ENCODE measurements at places on chromosomes 6 and 20. TPM values are rescaled to one million over a fixed set of nuclear protein-coding genes. Genes with fewer than 3 reads are reported as not detected.
A peak's percentile ranks its signal among the peaks of the same experiment; 100 is the strongest.

GRCh38 chr6:74357321-74357720 is 661.3 kb downstream of the CD109 start:
- DNase-seq = no peak
- H3K4me3 ChIP-seq = no peak overlapping the region
- no peak overlapping the region for H3K27ac ChIP-seq
- no peaks in the 10 kb centered on the region for H3K4me1 ChIP-seq
- H3K36me3 ChIP-seq = no peaks in the 10 kb centered on the region
- H3K27me3 ChIP-seq = no peaks in the 10 kb centered on the region

ANKEF1 gene
- 1.4 TPM for total RNA-seq

GRCh38 chr6:15770347-15771143 is 107.7 kb upstream of the DTNBP1 start:
- no peaks in the 10 kb centered on the region for H3K27me3 ChIP-seq
- H3K4me3 ChIP-seq = no peak overlapping the region
- no peaks in the 10 kb centered on the region for H3K4me1 ChIP-seq
- no peak overlapping the region for H3K27ac ChIP-seq

- H3K27me3 ChIP-seq = no peaks in the 10 kb centered on the region
- peak overlapping the region; percentile 89 for H3K27ac ChIP-seq
- DNase-seq = peak; percentile 20
- peaks cover 39% of the 10 kb centered on the region for H3K36me3 ChIP-seq
- no peaks in the 10 kb centered on the region for H3K4me1 ChIP-seq
- peak overlapping the region; percentile 97 for H3K4me3 ChIP-seq
Observed at GRCh38 chr20:45792317-45793118, 764 bp downstream of the DNTTIP1 start.

DNA sequence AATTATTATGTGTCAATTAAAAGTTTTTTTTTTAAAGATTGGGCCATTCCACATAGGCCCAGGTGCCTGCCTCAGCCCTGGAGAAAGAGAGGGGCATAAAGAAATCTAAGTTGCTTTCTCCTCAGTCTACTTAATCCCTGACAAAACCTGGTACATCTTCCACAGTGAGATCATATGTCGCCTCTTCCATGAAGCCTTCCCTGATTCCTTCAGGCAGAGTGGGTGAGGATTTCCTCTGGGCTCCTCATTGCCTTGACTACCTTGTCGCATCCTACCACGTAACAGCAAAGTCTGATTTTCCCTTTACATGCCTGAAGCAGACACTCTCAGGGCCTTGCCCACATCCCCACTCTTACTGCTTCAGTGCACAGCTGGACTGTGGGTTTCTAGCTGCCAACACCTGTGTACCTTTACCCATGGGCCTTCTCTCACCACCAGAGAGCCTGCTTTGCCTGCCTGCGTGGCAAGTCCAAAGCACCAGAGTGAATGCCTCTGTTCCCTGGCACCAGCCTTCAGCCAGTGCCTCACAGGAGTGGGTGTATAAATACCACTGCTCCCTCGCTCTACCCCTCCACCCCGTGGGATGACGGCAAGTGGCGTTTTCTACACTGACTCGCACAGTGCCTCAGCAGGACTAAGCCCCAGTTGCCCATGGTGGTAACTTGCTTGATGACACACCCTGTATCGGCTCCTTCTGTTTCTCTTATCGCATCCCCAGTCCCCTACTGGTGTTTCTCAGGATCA is 68.0 kb downstream of the EYA2 start:
- H3K4me3 ChIP-seq = no peak overlapping the region
- no peaks in the 10 kb centered on the region for H3K36me3 ChIP-seq
- H3K4me1 ChIP-seq = no peaks in the 10 kb centered on the region
- H3K27me3 ChIP-seq = no peaks in the 10 kb centered on the region

DNA sequence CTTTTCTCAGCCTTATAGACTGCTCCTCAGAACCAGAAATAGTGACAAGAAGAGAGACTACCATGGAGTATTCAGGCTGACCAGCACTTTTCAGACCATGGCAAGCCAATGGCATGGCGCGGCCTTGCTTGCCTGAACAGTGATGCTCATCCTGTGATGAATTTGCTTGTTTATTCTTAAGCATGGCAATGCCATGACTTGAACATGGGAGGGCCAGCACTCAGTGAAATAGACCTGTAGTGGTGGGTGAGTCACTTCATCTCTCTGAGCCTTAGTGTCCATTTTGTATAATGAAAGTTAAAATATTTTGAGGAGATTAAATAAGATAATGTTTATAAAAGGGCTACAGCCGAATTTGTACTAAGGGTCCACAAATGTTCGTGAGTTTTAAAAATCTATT is 79.1 kb downstream of the LRRC1 start:
- DNase-seq = no peak
- H3K27me3 ChIP-seq = no peaks in the 10 kb centered on the region
- no peak overlapping the region for H3K27ac ChIP-seq
- no peaks in the 10 kb centered on the region for H3K36me3 ChIP-seq

- no peaks in the 10 kb centered on the region for H3K36me3 ChIP-seq
- peaks cover 48% of the 10 kb centered on the region for H3K27me3 ChIP-seq
- H3K4me1 ChIP-seq = no peaks in the 10 kb centered on the region
- H3K27ac ChIP-seq = no peak overlapping the region
- H3K4me3 ChIP-seq = no peak overlapping the region
Observed at GRCh38 chr20:46200582-46201570, 82.8 kb downstream of the CD40 start.

POU5F1 gene
- total RNA-seq = 0.31 TPM

DNA sequence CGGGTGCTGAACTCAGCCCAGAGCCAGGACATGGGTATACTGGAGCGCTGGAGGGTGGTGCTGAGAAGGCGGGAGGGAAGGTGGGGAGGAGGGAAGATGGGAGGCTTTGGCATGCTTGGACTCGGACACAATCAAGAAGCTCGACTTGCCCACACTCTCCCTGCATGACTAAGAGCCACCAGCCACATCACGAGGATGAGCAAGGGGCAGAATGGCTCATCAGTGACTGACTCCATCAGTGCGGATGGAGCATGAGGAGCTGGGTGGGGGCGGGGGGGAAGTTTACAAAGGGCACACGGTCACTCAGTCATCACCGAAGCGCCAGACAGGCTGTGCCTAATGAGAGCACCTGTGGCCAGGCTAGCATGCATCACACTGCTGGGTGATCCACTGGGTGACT is 222.8 kb downstream of the KIF16B start:
- H3K36me3 ChIP-seq = peaks cover 5% of the 10 kb centered on the region
- no peak overlapping the region for H3K4me3 ChIP-seq
- H3K27me3 ChIP-seq = no peaks in the 10 kb centered on the region
- DNase-seq = no peak
- no peaks in the 10 kb centered on the region for H3K4me1 ChIP-seq

GRCh38 chr6:122323361-122323760 is 76.1 kb upstream of the HSF2 start:
- no peaks in the 10 kb centered on the region for H3K36me3 ChIP-seq
- no peaks in the 10 kb centered on the region for H3K27me3 ChIP-seq
- no peaks in the 10 kb centered on the region for H3K4me1 ChIP-seq

SRSF6 gene
- total RNA-seq = 43.0 TPM

GRCh38 chr20:63521602-63522001 is 1.0 kb downstream of the PPDPF start:
- H3K27me3 ChIP-seq = no peaks in the 10 kb centered on the region
- H3K4me1 ChIP-seq = peaks cover 19% of the 10 kb centered on the region
- H3K27ac ChIP-seq = peak overlapping the region; percentile 99
- peaks cover 18% of the 10 kb centered on the region for H3K36me3 ChIP-seq

WFDC5 gene
- not detected for total RNA-seq

ZC2HC1B gene
- total RNA-seq = not detected

- no peak overlapping the region for H3K27ac ChIP-seq
- DNase-seq = no peak
- no peaks in the 10 kb centered on the region for H3K36me3 ChIP-seq
- no peak overlapping the region for H3K4me3 ChIP-seq
Observed at GRCh38 chr20:46031014-46031569, 2.1 kb downstream of the SLC12A5 start.

- no peak overlapping the region for H3K27ac ChIP-seq
- no peak for DNase-seq
- H3K27me3 ChIP-seq = no peaks in the 10 kb centered on the region
- no peak overlapping the region for H3K4me3 ChIP-seq
- H3K36me3 ChIP-seq = no peaks in the 10 kb centered on the region
Observed at GRCh38 chr6:150263765-150264404, 104.9 kb upstream of the IYD start.

DNA sequence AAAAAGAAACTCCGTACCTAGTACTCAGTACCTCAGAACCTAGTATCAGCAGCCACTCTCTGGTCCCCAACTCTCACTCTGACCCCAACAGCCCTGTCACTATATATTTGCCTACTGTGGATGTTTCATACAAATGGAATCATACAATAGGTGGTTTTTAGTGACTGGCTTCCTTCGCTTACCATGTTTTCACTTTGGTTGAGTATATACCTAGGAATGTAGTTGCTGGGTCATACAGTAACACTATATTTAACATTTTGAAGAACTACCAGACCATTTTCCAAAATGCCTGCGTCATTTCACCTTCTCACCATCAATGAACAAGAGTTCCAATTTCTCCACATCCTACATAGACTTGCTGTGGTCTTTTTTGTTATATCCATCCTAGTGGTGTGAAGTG is 283.2 kb downstream of the GMDS start:
- no peak overlapping the region for H3K4me3 ChIP-seq
- no peaks in the 10 kb centered on the region for H3K27me3 ChIP-seq
- no peaks in the 10 kb centered on the region for H3K4me1 ChIP-seq
- DNase-seq = no peak

GRCh38 chr6:3356824-3357420 is 98.2 kb downstream of the PSMG4 start:
- H3K27ac ChIP-seq = peak overlapping the region; percentile 83
- H3K4me1 ChIP-seq = peaks cover 9% of the 10 kb centered on the region
- H3K36me3 ChIP-seq = no peaks in the 10 kb centered on the region
- DNase-seq = no peak

DNA sequence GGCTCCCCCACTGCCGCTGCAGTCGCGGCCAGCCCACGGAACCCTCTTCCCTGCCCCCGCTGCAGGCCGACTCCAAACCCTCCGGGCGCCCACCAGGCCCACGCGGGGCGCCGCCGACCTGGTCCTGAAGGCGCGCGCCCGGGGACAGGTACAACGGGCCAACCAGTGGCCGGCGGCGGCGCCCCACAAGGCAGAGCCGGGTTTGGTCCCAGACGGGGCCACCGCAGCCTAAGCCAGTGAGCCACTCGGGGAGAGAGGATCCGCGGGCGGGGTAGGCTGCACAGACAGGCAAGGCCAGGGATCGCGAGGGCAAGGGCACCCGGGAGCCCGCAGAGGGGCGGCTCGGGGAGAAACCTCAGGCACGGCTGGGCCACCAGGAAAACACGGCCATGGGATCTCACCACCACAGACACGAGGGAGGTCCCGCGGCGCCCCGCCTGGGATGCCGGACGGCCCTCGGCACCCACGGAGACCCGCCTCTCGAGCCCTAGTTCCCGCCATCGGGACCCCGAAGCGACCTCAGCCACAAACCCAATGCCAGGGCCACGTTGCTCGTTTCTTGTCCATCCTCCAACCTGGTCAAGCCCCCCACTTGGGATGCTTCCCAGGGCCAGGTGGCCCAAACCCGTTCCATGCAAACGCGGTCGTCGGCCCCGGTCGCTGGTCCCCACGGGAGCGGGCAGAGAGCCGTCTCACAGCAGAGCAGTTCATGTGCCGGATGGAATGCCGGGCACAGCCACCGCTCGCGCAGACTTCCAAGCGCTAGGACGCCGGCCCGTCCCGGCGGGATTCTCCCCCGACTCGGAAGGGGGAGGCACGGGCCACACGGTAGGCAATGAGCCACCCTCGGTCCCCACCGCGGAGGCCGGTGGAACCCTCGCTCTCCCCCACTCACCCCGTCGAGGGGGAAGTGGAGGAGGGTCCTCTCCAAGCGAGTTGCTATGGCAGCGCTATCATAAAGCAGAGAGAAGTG is 1956.6 kb upstream of the DEFB115 start:
- H3K4me1 ChIP-seq = no peaks in the 10 kb centered on the region
- H3K27me3 ChIP-seq = no peaks in the 10 kb centered on the region
- no peak overlapping the region for H3K27ac ChIP-seq
- no peaks in the 10 kb centered on the region for H3K36me3 ChIP-seq
- no peak overlapping the region for H3K4me3 ChIP-seq

- H3K4me3 ChIP-seq = no peak overlapping the region
- peaks cover 58% of the 10 kb centered on the region for H3K4me1 ChIP-seq
- no peaks in the 10 kb centered on the region for H3K27me3 ChIP-seq
- no peak for DNase-seq
- H3K27ac ChIP-seq = peak overlapping the region; percentile 69
- no peaks in the 10 kb centered on the region for H3K36me3 ChIP-seq
Observed at GRCh38 chr6:6694368-6694780, 105.9 kb downstream of the LY86 start.

CST2 gene
- total RNA-seq = not detected

DNA sequence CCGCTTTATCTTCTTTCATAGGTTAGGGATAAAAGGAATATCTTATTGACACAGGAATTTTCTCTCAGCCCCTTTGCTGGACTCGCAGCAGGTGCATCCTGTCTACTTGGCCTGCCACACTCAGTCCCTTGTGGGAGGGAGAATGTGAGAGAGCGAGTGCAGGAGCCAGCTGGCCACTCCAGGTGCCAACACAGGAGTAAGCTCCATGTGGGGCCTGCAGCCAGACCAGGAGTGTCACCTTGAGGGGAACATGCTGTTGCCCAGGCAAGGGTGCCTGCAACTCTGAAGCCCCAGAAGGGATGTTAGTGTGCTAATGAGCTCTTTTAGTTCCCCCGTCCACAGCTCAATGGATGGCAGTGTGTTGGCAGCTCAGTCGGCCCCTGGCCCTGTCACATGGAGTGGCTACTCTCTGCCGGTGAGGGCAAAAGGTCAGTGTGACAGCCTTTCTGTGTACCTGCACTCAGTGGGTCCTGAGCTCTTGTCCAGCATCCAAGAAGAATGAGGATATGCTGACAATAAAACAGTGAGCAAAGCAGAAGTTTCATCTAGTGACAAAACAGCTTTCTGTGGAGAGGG is 57.1 kb downstream of the CRYBG1 start:
- H3K27ac ChIP-seq = no peak overlapping the region
- no peaks in the 10 kb centered on the region for H3K36me3 ChIP-seq
- peaks cover 5% of the 10 kb centered on the region for H3K27me3 ChIP-seq

SLC13A3 gene
- total RNA-seq = 0.77 TPM
